Melanocyte of skin (primary cell): ENCODE measurements at places on chromosomes 3 and 15. TPM values are rescaled to one million over a fixed set of nuclear protein-coding genes. Genes with fewer than 3 reads are reported as not detected.

The TARS3 gene
- 7.0 and 8.2 TPM in 2 replicates for total RNA-seq

The CYP8B1 gene
- total RNA-seq: not detected in 2 replicates

The PPP2R3A gene
- 26.8 and 29.1 TPM in 2 replicates for total RNA-seq

The C3orf62 gene
- 2.3 and 2.8 TPM in 2 replicates for total RNA-seq

The BMF gene
- total RNA-seq: 2.0 and 4.3 TPM in 2 replicates

The STARD9 gene
- 8.3 and 11.6 TPM in 2 replicates for total RNA-seq

The LIPC gene
- total RNA-seq: not detected in 2 replicates

The ACTRT3 gene
- 2.2 and 3.8 TPM in 2 replicates for total RNA-seq

The CCR8 gene
- not detected in 2 replicates for total RNA-seq

The GOLGA8S gene
- total RNA-seq: not detected in 2 replicates

The LMOD3 gene
- total RNA-seq: not detected in 2 replicates

The NR1I2 gene
- 0.15 TPM in 1 of 2 replicates, not detected in the other for total RNA-seq

The LMAN1L gene
- total RNA-seq: not detected in 2 replicates

The NMB gene
- total RNA-seq: 5.7 and 7.1 TPM in 2 replicates

The IMPG2 gene
- under 0.01 and 0.31 TPM in 2 replicates for total RNA-seq

The HTR3E gene
- total RNA-seq: not detected in 2 replicates

The PP2D1 gene
- total RNA-seq: not detected in 2 replicates

The PIERCE2 gene
- total RNA-seq: 1.4 and 2.2 TPM in 2 replicates

The NAALADL2 gene
- 4.0 and 7.1 TPM in 2 replicates for total RNA-seq
